ENCODE measurements at places on chromosomes 2 and 18.

DNA sequence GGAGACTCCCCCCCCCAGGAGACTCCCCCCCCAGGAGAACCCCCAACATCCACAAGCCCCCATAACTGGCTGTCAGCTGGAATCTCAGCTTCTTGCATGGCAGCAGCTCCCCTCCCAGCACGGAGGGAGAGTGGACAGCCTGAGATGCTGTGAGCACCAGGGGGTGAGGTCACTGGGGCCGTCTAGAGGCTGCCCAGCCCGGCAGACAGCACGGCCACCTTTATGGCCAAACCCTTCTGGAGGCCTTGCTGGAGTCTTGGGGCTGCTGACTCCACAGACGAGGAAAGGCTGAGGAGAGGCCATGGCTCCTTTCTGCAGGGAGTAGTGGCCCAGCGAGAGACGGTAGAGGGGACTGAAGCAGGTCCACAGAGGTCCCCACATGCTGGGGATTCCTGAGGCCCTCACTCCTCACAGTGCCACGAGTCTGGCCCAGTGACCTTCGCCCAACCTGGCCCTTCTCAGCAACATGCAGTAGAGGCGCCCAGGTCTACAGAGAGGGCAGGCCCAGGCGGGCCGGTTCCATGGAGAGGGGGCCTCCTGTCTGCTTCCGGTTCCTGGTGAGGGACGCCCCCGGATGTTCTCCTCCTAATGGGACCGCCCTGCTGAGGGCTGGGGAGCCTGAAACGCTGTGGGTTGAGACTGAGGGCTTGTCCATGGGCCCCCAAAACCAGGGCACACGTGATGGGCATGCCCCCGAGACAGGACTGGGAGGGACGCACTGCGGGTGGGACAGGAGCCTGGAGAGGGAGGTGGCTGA, 122.6 kb upstream of the CTDP1 start:
- DNase-seq, result no peak

GRCh38 chr2:46120792-46121555, 176.2 kb upstream of the EPAS1 start:
- DNase-seq, result no peak

- DNase-seq, result no peak
These were observed 21.7 kb upstream of the ZNF385B start for GRCh38 chr2:179882851-179883806.

GRCh38 chr18:1133541-1133940, 228.9 kb downstream of the ADCYAP1 start:
- no peak for DNase-seq

DNA sequence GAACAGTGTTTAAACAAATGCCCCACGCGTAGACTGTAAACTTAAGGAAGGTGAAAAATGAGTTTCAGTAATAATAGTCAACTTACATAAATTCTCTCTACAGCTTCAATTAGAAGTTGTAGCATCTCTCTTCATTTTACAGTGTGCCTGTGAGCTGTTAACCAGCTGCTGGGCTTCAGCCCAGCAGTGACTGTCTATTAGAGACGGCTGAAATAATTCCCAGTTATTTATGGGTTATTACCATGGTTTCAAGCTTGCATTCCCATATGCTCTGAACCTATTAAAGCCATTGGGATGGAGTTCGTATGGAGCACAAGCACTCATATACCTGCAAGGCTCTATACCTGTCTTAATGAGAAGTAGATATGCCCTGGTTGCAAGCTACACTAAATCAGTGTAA, 501.1 kb downstream of the CNTNAP5 start:
- no peak for DNase-seq

DNA sequence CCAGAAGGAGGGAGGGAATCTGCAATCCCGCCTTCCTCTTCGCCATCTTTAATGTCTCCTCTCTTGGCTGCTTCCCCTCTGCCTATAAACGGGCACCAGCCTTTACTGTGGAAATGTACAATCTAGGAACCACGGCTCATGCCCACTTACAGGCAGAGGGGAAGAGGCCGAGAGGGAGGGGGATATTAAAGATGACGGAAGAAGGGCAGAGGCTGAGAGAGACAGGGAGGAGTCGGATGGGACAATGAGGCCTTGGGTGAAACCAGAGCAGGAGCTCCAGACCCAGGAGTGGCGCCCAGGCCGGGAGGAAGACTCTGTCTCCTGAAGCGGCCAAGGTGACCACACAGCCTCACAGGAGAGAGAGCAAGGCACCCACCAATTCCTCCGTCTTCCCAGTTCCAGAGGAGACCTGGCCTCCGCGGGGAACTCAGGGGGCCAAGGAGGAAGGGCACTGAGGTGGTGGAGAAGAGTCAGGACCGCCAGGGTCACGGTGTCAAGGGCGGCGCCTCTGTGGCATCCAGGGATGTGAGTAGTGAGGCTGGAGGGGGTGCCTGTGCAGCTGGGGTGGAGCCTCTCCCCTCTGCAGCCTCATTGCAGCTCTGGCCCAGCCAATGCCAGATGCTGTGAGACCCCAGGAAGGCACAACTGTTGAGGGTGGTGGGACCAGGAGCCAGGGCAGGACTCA, 67.8 kb downstream of the CIB4 start:
- DNase-seq, result no peak

- no peak for DNase-seq
These were observed 135.7 kb downstream of the GRB14 start for GRCh38 chr2:164485541-164485940.

DNA sequence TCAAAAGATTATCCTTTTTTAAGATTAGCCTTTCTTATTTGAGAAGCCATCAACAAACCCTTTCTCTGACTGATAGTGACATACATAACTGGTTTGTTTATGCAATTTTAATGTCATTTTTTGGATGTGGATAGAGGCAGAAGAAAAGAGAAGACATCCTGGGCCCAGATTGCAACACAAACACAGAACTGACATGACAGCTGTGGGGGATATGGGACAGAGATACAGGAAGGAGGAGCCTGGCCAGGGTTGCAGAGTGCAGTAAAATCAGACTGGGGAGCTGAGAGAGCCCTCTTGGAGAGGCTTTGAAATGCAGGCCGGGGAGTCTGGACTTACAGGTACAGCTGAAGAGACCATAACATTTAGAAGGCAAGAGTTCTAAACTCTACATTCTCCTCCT, 65.1 kb downstream of the SIGLEC15 start:
- no peak for DNase-seq

DNA sequence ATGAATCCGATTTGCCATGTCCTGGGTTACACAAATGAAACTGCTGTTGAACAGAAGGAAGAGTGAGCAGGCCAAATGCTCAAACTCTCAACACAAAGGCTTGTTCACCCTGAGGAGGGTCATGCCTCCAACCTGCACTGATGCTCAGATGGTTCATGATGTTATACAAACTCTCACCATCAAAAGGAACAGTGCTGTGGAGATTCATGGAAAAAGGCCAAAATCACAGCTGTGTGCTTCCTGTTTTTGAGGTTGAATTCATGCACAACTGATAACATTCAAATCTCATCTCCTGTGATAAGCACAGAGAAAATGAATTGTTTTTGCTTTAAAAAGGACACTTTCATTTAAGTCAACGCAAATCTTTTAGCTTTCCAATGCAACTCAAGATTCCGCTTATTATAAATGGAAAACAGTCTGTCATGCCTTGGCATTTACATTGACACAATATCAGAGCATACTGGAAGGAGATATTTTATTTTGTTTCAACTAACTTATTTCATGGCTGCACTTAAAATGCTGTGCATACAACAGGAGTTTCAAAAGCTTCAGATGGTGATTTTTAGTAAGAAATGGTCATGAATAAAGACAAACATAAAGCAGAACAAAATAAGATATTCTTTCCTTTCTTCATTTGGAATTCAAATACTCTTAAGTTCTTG, 22.2 kb upstream of the TTN start:
- no peak for DNase-seq

DNA sequence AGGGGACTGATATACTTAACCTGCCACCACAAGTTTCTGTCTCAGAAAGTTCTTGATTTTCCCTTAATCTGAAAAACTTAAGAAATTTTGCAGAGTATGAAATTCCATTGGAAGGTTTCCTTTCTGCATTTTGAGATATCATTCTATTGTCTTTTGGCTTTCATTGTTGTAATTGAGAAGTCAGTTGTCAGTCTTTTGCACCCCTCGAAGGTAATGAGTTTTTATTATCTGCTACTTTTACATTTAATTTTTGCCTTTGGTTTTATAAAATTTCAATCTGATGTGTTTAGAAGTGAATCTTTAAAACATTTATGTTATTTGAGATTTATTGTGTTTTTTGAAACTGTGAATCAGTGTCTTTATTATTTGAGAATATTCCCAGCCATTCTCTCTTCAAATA, 4.8 kb upstream of the IL36A start:
- DNase-seq, result no peak

DNA sequence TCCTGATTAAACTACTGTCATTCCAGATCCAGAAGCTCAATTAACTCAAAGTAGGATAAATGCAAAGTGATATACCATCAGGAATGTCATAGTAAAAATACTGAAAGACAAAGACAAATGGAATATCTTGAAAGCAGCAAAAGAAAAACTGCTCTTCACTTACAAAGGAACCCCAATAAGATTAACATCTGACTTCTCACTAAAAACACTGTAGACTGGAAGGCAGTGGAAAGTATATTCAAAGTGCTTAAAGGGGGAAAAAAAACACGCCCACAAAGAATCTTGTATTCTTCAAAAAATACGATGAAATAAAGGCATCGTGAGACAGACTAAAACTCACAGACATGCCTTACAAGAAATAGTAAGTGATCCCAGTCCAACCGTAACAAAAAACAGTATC, 195.7 kb downstream of the DOK6 start:
- DNase-seq, result no peak

DNA sequence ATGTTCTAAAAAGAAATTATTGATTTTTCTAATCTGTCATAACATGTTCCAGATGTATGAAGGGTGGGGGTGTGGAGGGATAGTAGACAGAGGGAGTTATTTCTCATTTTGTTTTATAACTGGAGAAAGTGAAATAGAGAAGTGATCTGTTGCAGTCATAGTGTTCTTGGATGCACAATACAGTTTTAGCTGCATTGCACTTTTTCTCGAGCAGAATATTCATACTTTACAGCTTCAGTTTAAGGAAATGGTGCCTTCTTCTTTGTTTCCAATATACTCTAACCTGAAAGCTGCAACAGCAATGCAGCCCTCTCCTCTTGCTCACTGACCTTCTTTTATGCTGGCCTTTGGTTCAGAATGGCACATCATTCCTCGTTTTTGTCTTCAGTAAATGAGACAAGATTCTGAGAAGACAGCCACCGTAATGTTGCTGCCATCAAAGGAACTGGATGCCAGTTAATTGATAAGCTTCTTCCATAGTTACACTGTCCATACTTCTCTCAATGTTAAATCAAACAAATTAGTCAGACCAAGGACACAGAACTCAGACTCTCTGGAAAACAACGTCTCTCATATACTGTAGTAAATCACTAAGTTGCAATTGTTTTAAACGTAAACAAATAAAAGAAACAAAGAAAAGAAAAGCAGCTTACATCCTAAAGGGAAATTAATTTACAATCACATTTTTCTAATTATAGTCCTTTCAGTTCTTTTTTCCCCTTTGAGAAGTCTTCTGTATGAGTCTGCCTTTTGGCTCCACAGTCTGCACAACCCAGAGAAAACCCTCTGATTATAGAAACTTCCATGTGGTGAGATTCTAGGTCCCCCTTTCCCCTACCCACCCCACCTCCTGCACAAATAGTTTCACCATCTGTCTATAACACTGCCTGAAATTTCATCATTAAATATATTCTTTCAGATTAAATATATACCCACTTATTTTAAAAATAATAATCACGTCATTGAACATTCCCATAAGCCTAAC, 97.4 kb upstream of the UGP2 start:
- DNase-seq, result no peak

DNA sequence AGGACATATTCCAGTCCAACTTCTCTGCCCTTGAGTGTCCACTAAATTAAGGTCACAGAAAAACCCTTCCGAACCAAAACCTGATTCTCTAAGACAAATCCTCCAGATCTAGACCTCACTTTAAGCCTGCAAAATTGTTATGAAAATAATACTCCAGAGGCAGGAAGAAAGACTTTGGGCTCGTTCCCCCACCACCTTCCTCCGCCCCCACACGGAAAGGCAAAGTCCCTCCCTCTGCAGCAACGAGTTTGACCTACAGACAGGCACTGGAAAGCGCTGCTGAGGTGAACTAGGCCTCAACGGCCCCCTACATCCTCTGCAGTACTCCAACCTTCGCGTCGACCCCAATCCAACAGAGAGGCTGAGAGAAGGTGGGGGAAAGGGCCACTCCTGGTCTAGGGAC, 808 bp downstream of the ATP5MC3 start:
- DNase-seq, result no peak

DNA sequence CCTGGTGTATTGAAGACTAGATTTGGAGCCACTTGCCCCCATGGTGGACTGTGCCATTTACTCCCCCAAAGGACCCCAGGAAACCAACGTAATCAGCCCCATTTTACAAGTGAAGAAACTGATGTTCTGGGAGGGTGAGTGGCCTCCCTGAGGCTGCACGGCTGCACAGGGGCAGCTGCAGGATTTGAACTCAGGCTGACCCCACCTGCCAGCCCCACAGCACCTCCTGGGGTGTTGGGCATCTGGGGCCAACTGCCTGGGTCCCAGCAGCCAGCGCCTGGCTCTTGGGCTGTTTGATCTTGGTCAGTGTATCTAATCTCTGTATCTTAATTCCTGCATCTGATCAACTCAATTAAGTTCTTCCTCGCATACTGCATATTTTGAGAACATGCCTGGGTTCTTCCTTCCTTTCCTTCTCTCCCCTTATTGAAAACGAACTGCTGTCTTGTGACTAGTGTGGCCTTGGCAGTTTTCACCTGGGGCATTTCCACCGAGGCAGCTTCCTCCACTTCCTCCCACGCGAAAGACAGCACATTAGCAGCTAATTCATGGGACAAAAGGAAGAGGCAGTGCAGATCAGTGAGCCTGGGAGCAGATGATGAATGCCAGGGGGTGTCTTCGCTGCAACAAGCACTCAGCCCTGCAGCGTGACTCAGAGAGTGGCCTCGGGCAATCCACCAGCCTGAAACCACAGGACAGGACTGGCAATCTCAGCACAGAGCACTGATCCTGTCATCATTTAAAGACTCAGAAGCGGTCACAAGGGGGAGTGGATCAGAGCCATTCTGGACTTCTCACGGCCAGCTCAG, 184.1 kb upstream of the RAB12 start:
- no peak for DNase-seq

- DNase-seq, result no peak
These were observed 35.7 kb downstream of the CDC42EP3 start for GRCh38 chr2:37635504-37636380.

DNA sequence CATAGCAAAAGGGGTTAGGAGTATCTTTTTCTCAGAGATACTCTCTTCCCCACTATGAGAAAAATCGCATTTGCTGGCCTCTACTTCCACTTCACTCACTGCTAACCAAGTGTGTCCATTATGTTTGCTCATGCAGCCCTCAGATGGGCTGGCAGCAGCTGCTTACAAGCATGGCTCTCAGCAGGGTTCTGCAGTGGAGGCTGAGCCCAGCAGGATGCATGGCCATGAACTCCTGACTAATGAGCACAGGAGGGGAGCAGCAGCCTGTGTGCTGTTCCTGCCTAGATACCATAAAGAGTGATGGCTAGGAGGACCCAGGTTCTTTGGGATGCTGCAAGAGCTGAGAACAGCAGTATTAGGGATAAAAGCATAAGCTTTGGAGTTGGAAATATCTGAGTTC, 316.9 kb upstream of the THSD7B start:
- peak; percentile 33 for DNase-seq

Measured in NCI-H187 treated with DMSO at 0.1 percent for 48 hours (cell line).